ENCODE measurements at places on chromosomes 3 and 15.

DNA sequence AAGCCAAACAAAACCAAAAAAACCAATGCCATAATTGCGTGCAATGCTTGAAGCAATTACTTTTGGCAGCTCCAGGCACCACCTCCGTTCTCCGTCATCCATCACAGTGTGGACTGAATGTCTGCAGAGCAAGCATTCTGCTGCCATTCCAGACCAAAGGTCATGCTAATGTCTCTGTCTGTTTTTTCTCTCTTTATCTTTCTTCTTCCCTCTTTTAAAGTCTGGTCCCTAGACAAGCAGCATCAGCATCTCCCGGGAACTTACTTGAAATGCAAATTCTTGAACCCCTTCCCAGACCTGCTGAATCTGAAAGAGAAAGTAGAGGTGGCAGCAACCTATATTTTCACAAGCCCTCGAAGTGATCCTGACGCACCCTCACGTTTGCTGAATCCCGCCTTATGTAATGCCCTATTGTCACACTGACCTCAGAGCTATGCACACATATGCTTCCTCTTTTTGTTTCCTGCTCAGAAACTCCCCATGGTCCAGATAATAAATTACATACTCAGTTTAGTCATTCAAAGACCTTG, 297.3 kb upstream of the PROK2 start:
- DNase-seq = no peak

DNA sequence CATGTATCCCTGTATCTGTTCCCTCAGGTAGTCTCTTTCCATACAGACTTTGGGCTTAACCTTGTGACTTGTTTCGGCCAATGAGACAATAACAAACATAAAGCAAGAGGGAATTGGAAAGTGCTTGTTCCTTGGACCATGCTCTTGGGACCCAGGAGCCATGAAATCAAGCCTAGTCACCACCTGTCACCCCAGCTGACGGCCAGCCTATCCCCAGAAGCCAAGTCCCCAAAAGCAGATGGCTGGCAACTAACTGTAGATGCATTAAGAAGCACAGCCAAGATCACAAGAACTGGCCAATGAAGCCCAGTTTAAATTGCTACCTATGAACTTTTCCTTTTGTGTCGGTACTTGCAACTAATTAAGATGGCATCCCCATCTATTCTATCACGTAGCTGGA, 822.0 kb downstream of the CADM2 start:
- DNase-seq = no peak

DNA sequence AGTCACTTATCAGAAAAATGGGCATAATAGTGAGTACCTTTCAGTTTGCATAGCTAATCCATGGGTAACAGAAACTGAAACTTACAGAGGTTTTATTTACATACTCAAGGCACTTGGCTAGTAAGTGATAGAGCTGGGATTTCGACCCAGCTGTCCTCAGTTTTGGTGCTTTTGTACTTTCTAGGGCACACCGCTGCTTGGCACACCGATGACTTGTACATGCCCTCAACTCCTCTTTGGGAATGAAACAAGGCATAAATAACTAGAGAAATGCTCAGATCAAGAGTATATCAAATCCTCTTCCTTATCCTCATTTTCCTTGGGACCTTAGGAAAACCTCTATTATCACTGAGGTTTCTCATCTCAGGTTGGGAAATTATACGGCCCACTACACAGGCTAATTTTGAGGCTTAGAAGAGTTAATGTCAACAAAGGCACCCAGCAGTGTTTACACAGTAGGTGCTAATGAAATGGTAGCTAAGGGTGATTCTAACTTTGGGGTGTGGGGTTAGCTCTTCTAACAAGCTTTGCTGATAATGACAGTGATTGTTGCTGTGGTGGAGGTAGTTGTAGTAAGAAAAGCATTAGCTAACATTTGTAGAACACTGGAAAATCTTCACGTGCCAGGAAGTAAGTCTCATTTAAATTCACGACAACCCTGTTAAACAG, 20.3 kb upstream of the DGKG start:
- no peak for DNase-seq

DNA sequence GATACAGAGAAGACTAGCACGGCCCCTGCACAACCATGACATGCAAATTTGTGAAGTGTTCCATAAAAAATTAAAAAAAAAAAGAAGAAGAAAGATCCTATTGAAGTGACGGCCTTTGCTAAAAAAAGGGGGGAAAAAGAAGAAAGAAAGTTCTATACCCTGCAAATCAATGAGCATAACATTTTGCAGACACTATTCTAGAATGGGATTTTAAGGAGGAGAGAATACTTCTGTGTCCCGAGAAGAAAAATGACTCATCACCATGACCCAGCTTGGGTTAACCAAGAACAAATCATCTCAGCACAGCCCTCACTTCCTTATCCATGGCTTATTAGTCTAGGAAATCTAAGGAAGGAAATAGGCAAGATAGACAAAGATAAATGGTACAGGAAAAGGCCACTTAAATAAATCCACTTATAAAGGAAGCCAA, 7.4 kb upstream of the SH3BP5 start:
- DNase-seq = no peak

GRCh38 chr15:89813381-89814111, 1.1 kb downstream of the ANPEP start:
- DNase-seq = no peak
